Activated CD4-positive, alpha-beta memory T cell treated with anti-CD3 and anti-CD28 coated beads, Interleukin-2, amount 10 ng/mL, durations not matched to agents 7 days and 5 days (primary cell): ENCODE measurements at places on chromosomes 2 and 18.
A peak's percentile ranks its signal among the peaks of the same experiment; 100 is the strongest.

DNA sequence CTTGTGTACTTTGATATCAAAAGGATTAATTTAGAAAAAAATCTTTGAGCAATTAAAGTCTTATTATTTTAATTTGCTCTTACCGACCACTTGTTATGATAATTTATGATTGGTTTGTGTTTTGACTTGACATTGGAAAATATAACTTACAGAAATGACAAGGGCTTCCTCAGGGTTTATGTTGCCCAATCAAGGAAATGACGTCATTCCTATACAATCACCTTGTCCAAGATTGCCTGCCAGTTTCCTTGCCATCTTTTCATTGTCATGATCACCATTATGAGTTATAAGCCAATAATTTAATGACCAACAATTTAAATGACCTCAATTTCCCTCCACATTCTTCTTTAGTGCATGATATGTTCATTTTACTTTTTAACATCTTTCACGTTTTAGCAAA is 351.8 kb upstream of the TMEFF2 start:
- DNase-seq: no peak

DNA sequence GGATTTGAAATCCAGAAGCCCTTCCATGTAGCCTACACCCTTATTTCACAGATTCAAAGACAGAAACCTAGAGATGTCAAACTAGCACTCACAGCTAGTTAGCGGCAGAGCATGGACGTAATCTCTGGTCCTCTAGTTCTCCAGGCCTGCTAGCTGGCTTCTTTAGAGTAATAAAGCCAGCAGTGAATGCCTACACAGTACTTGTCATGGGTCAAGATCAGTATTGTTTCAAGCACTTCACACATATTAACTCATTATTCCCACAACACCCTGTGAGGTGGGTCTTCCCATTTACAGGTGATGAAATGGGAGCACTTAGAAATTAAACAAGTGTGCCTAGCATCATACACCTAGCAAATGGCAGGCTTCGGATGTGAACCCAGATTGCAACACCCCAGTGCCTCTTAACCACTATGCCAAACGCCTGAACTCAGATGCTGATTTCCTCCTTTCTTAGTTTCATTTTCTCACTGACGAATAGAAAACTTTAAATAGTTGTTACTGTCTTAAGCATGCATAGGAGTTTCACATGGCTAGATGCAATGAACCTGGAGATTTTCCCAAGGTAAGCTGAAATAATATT is 14.5 kb upstream of the ZBTB14 start:
- DNase-seq: peak; percentile 52

DNA sequence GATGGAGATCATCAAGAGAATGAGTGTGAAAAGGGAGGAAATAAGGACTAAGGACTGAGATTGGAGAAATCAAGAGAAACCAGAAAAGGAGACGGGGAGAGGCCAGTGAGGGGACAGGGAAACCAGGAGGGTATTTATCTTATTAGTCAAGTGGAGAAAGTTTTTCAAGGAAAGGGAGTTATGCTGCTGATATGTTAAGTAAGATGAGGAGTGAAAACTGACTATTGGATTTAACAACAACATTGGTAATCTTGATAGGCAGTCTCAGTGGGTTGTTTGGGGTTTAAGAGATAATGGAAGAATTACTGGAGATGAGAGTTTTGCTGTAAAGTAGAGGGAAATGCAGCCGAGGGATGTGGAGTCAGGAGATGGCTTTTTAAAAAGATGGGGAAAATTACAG is 30.6 kb downstream of the PIKFYVE start:
- DNase-seq: no peak

DNA sequence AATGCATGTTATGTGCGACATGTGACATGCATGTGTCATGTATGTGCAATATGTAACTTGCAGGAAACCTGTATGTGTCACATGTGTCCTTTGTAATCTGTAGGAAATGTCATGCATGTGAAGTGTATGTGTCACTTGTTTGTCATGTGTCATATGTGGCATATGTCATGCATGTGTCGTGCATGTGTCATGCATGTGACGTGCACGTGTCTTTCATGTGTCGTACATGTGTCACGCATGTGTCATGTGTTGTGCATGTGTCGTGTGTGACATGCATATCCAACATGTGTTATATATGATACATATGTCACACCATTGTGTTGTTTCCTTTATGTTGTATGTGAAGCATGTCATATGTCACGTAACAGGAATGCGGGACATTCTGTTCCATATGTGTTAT is 2153.2 kb upstream of the PIK3C3 start:
- DNase-seq: no peak

DNA sequence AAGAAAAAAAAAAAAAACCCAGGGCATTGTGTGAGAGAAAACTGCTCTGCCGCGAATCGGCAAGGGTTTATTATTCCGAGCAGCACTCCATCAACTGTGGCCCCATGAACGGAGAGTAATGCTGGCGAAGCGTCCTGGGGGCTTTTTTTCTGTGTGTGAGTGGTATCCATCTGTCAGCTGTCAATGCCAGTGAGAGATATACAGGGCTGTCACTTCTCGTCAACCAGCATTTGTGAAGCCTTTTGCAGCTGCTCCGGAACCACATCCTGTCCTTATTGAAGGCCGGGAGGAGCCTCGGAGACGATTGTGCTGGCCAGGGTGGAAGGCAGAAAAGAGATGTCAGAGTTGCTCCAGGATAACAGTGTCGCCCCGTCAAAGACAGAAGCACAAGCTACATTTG is 356.9 kb upstream of the SMIM21 start:
- DNase-seq: no peak
